ENCODE measurements at places on chromosomes 1 and 21.

- no peak overlapping the region for H3K27ac ChIP-seq
- peak; percentile 56 for DNase-seq
These were observed 59.5 kb upstream of the KDM4A start for GRCh38 chr1:43590388-43590925.

GRCh38 chr1:208880433-208881100, 636.4 kb upstream of the PLXNA2 start:
- H3K27me3 ChIP-seq: no peaks in the 10 kb centered on the region
- H3K36me3 ChIP-seq: no peaks in the 10 kb centered on the region
- no peak overlapping the region for H3K27ac ChIP-seq
- H3K4me1 ChIP-seq: peaks cover 4% of the 10 kb centered on the region
- DNase-seq: no peak
- H3K4me3 ChIP-seq: no peak overlapping the region

GRCh38 chr1:166383635-166384346, 217.0 kb upstream of the FAM78B start:
- H3K4me1 ChIP-seq: no peaks in the 10 kb centered on the region
- no peak overlapping the region for H3K27ac ChIP-seq
- no peaks in the 10 kb centered on the region for H3K27me3 ChIP-seq
- DNase-seq: no peak
- H3K36me3 ChIP-seq: no peaks in the 10 kb centered on the region

- H3K36me3 ChIP-seq: peaks cover 2% of the 10 kb centered on the region
- H3K27me3 ChIP-seq: no peaks in the 10 kb centered on the region
- no peaks in the 10 kb centered on the region for H3K4me1 ChIP-seq
- H3K27ac ChIP-seq: no peak overlapping the region
- no peak overlapping the region for H3K4me3 ChIP-seq
These were observed 14.1 kb downstream of the MTR start for GRCh38 chr1:236809148-236809547.

DNA sequence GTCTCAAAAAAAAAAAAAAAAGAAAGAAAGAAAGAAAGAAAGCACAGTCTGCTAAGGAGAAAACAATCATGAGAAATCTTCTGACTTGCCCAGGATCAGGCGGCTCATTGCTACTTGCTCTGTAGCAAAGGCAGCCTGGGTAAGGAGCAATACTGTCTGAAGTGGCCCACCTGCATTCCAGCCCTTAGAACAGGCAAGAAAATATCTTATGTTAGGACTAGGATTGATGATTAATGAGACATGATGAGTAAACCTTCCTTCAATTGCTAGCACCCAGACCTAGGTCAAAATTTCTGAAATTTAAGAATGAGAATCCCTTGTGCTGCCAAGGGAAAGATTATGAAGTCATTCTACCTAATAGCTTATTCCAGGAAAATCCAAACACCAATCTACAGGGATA, 140.8 kb downstream of the DSCAM start:
- H3K27me3 ChIP-seq: no peaks in the 10 kb centered on the region
- peak; percentile 56 for DNase-seq
- H3K36me3 ChIP-seq: no peaks in the 10 kb centered on the region

DNA sequence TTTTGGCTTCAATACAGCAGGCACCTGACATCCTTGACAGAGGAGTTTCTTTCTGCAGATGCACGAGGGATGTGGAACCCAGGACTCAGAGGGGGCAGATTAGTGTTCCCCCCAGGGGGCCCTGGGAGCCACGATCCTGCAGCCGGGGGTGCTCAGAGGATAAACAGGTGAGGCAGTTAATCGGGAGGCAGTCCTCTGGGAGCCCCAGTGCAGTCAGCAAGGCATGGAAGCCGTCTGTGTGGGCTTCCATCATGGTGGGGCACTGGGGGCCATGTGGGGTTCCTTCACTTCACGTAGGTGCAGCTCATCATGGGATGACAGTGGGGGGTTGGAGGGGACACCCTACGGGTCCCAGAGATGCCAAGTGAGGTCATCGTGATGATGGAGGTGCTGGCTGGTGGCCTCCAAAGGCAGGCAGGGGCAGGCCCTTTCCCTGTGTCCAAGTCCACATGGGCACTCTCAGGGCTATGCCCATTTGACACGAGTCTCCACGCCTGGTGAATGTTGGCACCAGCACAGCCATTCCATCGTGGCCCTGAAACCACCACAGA, 59.3 kb upstream of the ABCG1 start:
- no peaks in the 10 kb centered on the region for H3K27me3 ChIP-seq
- H3K27ac ChIP-seq: no peak overlapping the region
- H3K4me1 ChIP-seq: no peaks in the 10 kb centered on the region
- no peak for DNase-seq

- no peak for DNase-seq
- no peaks in the 10 kb centered on the region for H3K27me3 ChIP-seq
- no peak overlapping the region for H3K27ac ChIP-seq
- H3K4me1 ChIP-seq: no peaks in the 10 kb centered on the region
These were observed 1046.2 kb downstream of the AMY1C start for GRCh38 chr1:104795931-104796330.

- no peak overlapping the region for H3K4me3 ChIP-seq
- no peak overlapping the region for H3K27ac ChIP-seq
- DNase-seq: no peak
- H3K36me3 ChIP-seq: peaks cover 2% of the 10 kb centered on the region
These were observed 42.0 kb downstream of the CAPZB start for GRCh38 chr1:19443326-19443725.

DNA sequence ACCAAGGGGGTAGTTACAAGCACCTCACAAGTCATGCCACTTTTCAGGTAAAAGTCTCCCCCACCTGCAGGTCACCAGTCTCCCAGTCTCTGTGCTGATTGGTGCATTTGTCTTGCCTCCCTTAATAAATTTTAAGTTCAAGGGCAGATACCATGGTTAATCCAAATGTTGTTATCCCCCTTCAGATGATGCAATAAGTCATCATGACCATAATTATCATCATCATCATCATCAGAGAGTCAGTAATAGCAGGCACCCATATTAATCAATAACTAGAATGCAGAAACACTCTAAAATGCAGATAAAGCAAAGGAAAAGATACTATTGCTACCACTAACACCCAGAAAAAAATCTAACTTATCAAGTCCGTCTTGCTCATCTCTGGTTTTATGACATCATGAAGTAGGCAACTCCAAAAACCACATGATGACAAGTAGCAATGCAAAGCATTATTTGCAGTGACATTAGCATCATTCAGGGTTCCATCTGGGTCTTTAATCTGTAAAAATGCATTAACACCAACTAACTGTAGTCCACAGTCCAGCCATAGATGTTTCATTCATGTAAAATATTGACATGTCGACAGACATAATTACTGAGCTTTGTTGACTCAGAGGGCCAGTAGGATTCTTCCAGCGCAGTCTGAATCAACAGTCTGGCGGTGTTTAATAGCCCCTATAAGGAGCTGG, 492.0 kb upstream of the RUNX1 start:
- no peaks in the 10 kb centered on the region for H3K36me3 ChIP-seq
- H3K4me3 ChIP-seq: no peak overlapping the region
- no peaks in the 10 kb centered on the region for H3K27me3 ChIP-seq

GRCh38 chr1:168303716-168304540, 23.3 kb downstream of the TBX19 start:
- H3K36me3 ChIP-seq: no peaks in the 10 kb centered on the region
- H3K4me1 ChIP-seq: peaks cover 2% of the 10 kb centered on the region
- no peak overlapping the region for H3K27ac ChIP-seq

GRCh38 chr1:218478336-218478735, 133.2 kb downstream of the TGFB2 start:
- DNase-seq: peak; percentile 64
- H3K36me3 ChIP-seq: no peaks in the 10 kb centered on the region
- H3K4me1 ChIP-seq: peaks cover 4% of the 10 kb centered on the region
- H3K27ac ChIP-seq: no peak overlapping the region
- H3K27me3 ChIP-seq: no peaks in the 10 kb centered on the region

DNA sequence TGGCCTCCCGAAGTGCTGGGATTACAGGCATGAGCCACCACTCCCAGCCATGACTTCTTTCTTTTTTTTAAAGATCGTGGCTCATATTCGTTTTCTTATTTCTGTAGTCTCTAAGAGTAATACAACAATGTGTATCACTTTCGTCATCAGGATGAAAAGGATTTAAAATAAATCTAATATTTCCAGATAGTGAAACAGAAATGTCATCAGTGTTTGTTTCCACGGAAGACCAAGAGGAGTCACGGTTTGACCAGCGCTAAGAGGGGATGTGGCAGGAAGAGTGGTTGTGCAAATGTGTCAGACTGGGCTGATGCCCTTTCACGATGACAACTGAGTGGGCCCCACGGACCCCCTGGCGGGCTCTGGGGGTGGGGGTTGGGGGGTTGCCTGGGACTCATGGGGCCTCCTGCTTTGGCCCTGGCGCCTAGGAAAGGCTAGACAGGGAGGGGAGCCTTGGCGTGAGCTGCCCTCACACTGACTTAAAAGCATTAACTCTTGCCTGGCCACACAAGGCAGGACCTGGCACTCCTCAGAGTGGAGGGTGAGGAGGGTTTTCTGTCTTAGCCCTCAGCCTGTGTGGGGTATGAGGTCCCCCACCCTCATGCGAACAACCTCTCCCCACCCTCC, 8.4 kb downstream of the SOX13 start:
- H3K27ac ChIP-seq: no peak overlapping the region
- no peaks in the 10 kb centered on the region for H3K27me3 ChIP-seq
- no peaks in the 10 kb centered on the region for H3K36me3 ChIP-seq

GRCh38 chr1:202716654-202717053, 6.4 kb upstream of the SYT2 start:
- no peaks in the 10 kb centered on the region for H3K4me1 ChIP-seq
- H3K4me3 ChIP-seq: no peak overlapping the region
- no peak for DNase-seq

DNA sequence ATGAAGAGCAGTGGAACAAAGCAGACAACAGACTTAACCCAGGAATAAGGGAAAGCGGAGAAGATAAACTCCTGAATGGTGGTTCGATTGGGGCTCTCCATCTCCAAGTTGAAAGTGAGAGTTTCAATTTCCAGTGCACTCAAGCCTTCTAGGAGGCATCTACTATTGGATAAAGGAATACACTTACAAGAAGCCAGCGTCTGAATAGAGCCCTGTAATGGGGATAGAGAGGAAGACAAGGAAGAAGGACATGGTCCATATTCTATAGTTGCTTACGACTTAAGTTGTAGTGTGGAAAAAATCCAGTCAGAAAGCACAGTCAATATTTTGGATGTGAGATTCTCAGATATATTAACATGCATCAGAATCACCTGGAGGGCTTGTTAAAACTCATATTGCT, at the start of gene OR6K2:
OR6K2 (minus strand) TSS at position 101 of the 400 bp plus-strand sequence; CDS start at position 101, 0 bp downstream.
- no peaks in the 10 kb centered on the region for H3K27me3 ChIP-seq
- H3K27ac ChIP-seq: no peak within 1 kb of the TSS
- no peaks in the 10 kb centered on the region for H3K4me1 ChIP-seq
- no peaks in the 10 kb centered on the region for H3K36me3 ChIP-seq
- no peak for DNase-seq
- no peak within 1 kb of the TSS for H3K4me3 ChIP-seq

DNA sequence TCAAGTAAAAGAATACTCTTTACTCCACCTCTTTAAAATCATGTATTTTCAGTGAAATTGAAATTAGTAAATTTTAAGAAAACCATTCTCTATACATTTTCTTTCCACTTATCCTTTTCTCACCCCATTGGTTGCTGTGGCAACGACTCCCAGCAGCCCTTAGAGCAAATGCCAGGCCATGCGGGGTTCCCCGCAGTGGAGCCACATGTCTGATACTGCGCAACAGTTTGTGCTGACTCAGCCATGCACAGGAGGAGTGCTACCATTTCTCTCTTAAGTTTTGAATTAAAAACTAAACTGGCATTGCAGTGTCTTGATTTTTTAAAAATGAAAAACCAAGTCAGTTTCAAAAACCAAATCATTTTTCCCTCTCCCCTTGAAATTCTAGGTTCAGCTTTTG, 214.1 kb upstream of the L1TD1 start:
- no peaks in the 10 kb centered on the region for H3K27me3 ChIP-seq
- no peak overlapping the region for H3K27ac ChIP-seq
- H3K36me3 ChIP-seq: peaks cover 2% of the 10 kb centered on the region
- H3K4me3 ChIP-seq: no peak overlapping the region

DNA sequence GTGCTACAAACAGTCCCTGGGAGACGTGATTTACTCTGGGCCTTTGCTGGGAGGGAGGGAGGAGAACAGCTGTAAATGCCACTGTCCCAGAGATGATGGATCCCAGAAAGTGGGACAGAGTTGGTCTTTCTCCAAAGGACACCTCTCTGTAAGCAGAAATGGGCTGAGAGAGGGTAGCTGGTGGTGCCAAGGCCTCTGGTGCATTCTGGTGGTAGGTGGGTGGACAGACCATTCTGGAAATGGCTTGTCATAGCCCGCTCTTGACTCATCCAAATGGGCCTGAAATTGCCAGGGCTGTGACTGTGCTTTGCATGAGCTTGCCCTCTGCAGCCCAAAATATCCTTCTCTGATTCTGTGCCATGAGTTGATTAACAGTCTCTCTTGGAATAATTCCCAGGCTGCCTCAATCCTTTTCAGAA, 36.1 kb downstream of the CCDC185 start:
- no peaks in the 10 kb centered on the region for H3K27me3 ChIP-seq
- H3K4me1 ChIP-seq: no peaks in the 10 kb centered on the region
- no peak overlapping the region for H3K4me3 ChIP-seq
- H3K36me3 ChIP-seq: no peaks in the 10 kb centered on the region
- no peak for DNase-seq
- H3K27ac ChIP-seq: no peak overlapping the region

GRCh38 chr1:39779137-39779536, 8.0 kb upstream of the OXCT2 start:
- no peak overlapping the region for H3K4me3 ChIP-seq
- no peaks in the 10 kb centered on the region for H3K36me3 ChIP-seq
- H3K27me3 ChIP-seq: peaks cover 4% of the 10 kb centered on the region
- H3K4me1 ChIP-seq: no peaks in the 10 kb centered on the region
- DNase-seq: no peak

GRCh38 chr1:16066245-16066644, 7.2 kb downstream of the FAM131C start:
- H3K36me3 ChIP-seq: no peaks in the 10 kb centered on the region
- no peak overlapping the region for H3K27ac ChIP-seq
- H3K4me3 ChIP-seq: no peak overlapping the region
- DNase-seq: no peak
- no peaks in the 10 kb centered on the region for H3K4me1 ChIP-seq
- H3K27me3 ChIP-seq: no peaks in the 10 kb centered on the region

- no peaks in the 10 kb centered on the region for H3K27me3 ChIP-seq
- no peak overlapping the region for H3K4me3 ChIP-seq
- no peak overlapping the region for H3K27ac ChIP-seq
- H3K36me3 ChIP-seq: no peaks in the 10 kb centered on the region
These were observed 75.0 kb downstream of the RWDD3 start for GRCh38 chr1:95309031-95309471.

DNA sequence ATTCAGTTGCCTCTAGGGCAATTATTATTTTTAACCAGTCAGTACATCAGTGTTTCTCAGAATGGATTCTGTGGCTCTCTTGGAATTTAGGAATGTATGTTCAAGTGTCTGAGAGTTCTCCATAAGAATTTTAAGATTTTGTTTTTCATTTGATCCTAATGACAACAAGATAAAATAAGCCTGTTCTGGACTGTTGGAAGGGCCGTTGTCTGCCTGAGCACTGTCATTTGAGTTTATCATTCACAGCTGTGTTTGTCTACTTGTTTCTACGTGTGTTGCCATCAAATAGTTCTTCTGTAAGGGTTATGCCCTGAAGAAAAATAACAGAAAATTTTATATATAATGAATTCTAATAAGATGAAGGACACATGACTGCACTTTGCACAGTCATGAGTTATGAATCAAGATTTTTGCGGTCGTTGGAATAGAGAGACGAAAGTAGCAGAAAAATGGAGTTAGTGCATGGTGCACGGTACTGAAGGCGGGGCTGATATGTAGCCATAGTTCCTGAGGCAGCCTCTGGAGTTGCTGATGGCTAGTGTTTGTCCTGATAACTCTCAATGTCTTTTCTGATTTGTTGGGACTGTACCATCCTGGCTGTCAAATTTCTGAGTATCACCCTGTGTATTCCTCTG, 92.5 kb downstream of the NOS1AP start:
- H3K4me3 ChIP-seq: no peak overlapping the region
- DNase-seq: peak; percentile 74
- no peak overlapping the region for H3K27ac ChIP-seq
- no peaks in the 10 kb centered on the region for H3K27me3 ChIP-seq
- peaks cover 11% of the 10 kb centered on the region for H3K4me1 ChIP-seq
- H3K36me3 ChIP-seq: no peaks in the 10 kb centered on the region

Measured in trophoblast cell (in vitro differentiated cells and primary cell).